ENCODE measurements at places on chromosomes 7 and 10.

GRCh38 chr7:137295739-137296324 is 47.7 kb downstream of the PTN start:
- DNase-seq: no peak

DNA sequence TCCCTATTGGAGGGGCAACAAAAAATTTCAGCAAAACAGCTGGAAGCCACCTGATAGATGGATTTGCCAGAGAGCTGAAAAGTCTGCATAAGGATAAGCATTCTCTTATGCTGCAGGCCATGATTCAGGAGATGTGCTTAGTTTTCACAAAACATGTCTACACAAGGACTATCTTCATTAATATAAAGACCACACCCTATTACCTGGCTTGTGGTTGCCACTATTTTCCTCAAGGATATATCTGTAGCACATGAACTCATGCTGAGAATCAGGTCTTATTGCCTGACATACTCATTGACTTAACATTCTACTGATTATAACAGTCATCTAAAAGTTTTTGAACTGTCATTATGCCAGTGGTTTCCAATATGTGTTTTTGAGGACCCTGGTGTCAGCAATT is 7.1 kb upstream of the COL17A1 start:
- no peak for DNase-seq

DNA sequence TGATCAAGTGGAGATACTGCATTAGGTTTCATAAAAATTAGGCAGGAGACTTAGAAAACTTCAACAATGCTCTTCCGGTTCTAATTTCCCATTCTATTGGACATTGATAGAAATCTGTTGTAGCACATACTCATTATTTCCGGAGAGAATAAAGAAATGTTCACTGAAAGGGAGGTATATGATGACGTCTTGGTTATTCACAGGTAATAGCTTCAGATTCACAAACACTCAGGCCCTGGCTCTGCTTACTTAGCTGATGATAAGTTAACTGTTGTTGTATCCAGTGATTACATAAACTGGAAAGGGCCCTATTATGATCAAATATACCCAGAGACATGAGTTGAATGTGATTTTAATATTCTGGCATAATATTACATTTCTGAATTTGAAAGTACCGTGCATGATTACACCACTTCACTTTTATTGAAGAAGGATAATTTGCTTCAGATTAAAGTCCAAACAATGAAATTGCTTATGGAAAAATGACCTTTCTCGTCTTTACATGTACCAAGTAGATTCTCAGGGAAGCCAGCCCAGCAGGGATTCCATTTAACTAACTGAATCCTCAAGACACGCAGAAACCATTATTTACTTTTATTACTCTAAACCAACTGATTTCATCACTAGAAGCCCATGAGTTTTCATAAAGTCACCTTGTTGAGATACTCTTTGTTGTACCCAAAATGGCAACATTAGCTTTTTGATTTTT is 288.0 kb upstream of the PITRM1 start:
- DNase-seq: no peak

DNA sequence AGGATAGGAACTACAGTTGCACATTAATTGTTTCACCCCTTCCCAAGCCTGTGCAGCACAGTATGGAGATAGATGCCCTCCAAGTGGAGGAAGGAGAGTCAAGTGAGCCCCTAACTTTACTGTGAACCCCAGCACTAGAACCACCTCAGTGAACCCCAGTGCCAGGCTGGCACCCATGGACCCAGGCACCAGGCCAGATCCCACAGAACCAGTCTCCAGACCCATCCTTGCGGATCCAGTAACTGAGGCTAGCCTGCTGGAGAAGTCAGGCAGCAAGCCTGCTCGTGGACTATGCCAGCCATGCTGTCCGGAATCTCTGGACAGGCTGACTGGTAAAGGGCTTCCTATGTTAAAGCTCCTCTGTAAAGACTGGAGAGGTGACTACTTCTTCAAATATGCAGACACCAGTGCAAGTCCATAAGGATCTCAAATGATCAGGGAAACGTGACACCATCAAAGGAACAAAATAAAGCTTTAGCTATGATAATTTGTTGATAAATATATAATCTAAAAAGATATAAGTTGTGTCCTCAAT is 27.7 kb downstream of the SHOC2 start:
- no peak for DNase-seq

- no peak for DNase-seq
Observed at GRCh38 chr7:107224374-107225223, 55.8 kb downstream of the HBP1 start.

DNA sequence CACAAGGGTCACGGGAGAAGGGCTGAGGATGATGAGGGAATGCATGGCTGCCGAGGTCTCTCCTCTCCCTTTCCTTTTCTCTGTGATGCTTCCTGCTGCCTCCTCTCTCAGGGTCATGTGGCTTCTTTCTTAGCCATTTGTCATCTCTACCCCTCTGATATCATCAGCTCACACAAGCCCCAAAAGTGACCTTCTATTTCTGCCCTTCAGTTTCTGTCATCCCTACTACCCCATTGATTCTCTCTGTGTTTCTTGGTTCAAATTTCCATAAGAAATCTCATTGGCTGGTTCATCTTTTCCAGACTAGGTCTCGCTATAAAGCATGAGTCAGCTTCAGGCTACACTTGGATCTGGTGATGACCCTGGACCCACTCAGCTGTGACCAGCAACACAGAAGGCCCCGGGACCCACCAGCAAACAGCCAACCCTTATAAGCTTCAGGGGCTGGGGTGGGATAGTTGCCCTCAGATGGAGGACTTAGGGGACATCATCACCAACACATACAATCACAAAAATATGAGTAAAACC is 284.3 kb downstream of the SKAP2 start:
- DNase-seq: no peak

DNA sequence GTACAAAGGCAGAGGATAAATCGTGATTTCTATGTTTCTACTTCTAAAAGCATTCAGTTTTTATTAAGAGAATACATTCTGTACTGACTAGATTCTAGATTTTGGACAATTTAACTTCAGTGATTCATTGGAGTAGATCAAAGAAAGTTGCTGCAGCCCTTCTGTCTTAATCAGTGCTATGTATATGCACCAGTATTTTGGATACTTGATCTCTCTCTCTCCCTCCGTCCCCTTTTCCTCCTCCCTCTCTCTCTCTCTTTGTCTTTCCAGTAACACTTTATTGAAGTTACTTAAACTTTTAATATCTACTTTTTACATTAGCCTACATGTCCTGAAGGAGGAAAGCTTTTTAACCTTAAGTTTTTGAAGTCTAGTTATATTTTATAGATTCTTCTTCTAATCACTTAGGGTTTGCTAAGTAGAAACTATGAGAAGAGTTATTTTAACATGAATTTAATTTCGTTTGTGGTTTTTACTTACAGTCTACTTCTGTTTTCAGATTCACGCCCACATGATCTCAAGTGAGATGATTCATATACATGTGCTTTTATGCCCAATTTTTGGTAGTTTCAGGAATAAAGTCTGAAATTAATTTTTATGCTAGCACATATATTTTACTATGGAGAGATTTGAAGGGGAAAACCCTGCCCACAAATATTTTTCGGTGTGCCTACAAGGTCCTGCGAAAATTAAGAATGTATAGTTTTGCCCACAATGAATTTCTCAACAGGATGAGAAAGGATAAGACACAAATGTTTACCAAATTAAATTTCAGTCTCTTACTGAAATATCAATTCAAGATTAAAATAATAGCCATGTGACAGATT is 9.1 kb downstream of the MDFIC start:
- DNase-seq: no peak

GRCh38 chr10:103652599-103653281 is 159.2 kb downstream of the NEURL1 start:
- no peak for DNase-seq

DNA sequence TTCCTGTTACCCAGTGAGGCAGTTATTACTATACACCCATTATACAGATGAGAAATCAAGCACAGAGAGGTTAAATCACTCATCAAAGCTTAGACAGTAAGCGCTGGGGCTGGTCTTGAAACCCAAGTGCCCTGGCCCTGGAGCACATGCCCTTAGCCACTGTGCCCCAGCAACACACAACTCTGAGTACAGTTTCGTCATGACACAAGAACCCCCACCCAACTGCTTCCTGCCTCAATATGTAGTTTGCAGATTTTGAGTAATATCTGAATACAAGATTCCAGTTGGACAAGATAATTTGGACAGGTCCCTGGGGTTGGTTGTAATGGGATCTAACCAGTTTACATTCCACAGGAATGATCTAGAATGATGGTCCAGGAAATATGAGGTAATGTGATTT is 62.8 kb downstream of the SH3PXD2A start:
- no peak for DNase-seq

DNA sequence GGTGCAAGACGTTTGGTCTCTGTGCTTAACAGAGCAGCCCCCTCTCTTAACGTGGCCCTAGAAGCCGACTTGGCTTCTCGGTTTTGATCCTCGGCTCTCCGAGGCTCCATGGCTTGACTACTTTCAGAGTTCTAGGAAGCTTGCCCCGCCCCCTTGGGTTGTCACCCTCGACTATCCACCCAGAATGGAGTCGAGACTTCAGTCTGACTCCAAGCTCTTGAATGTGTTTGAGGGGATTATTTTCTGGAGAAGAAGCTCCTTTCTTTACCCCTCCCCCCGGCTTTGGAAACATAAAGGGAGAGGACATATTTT is 448 bp downstream of the SEC24C start:
- DNase-seq: no peak
